ENCODE measurements at places on chromosomes 3 and 15.

GRCh38 chr3:8460815-8461456, 40.7 kb upstream of the LMCD1 start:
- DNase-seq = no peak

DNA sequence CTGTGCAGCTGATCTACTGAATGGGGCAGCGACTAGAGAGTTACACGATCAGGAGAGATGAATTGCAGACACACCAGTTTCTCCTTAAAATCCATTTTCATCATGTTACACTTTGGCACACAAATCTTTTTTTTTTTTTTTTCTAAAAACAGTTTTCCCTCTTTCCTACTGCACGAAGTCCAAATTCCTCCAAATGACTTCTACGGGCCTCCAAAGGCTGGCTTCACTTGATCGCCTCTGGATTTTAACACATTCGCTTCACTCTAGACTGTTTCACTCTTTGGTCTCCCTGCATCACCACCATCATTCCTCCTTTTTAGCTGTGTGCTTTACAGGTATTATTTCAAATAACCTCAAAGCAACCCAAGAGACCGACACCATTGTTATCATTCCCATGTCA, 268.6 kb downstream of the RORA start:
- no peak for DNase-seq

- DNase-seq = no peak
These were observed 50.6 kb downstream of the DGKG start for GRCh38 chr3:186311441-186311840.

DNA sequence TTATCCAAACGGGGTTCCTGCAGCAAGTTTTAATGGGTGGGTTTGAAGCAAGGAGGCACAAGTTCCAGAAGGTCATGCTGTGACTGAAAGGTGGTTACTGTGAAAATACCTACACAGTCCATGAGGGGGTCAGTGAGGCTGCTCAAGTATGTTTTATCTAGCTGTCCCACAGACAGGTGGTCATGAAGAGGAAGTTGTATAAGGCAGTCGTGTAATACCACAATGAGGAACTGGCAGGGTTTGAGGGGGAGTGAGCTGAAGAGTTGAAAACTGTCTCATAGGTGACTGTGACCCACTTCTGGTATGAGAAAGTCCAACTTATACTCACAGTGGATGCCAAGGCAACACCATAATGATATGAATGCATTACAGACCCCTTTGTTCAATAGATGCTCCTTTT, 856.8 kb downstream of the OTOL1 start:
- DNase-seq = no peak

GRCh38 chr15:98745650-98746374, 97.5 kb downstream of the IGF1R start:
- DNase-seq = no peak

- DNase-seq = no peak
These were observed 1.4 kb downstream of the PARP14 start for GRCh38 chr3:122681974-122682409.

DNA sequence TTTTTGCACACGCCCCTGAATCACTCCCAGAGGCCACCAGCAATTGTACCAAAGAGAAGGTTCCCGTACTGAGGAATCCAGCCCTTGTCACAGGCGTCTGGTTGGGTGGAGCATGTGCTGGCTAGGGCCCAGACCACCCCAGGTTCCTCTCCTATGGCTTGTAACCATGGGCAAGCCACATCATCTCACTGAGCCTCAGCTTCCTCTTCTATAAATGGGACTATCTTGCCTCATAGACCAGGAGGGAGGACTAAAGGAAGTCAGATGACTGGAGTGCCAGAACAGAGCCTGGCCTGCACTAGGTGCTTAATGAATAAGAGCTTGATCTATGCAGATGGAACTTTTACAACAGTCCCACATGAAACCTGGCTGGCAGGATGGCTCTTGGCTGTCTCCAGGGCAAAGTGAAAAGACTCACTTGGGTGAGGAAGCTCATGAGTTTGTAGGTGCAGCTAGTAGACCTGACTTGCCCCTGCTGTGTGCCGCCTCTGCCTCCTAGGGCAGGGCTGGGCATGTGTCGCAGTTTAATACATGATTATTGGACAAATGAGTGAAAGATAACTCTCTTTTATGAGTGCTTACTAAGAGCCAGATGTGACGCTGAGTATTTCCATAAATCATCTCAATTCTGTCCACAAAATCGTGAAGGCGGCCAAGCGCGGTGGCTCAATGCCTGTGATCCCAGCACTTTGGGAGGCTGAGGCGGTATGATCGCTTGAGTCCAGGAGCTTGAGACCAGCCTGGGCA, 29.3 kb downstream of the CTSH start:
- no peak for DNase-seq

DNA sequence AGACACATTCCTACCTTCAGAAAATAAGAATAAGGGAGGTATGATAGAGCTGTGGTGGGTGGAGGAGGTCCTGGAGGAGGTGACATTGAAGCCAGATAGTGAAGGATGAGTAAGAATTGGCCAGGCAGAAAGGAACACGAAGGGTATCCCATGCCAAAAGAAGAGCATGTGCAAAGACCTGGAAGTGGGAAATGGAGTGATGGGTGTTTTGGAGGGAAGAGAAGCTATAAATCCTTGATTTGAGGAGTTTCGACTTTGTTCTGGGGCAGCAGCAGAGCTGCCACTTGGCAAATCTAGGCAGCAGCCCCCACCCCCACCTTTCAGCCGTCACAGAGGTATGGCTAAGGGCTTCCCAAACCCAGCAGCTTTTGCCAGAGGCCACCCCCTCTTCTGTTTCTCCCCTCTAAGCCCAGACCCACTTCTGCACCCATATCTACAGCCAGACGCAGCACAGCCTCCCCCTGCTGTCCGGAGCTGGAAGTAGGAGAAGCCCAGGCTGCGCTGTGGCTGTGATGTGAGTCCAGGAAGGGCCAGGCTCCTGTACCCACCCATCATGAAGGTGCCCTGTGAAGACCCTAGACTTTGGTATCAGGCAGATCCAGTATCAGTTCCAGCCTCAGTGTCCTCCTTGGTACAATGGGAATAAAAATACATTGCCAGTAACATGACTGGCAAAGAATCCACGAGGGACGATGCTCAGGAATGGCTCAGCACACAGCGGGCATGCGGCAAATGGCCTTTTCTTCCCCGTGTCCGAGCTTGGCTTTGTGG, 188.7 kb upstream of the LINGO1 start:
- DNase-seq = no peak

DNA sequence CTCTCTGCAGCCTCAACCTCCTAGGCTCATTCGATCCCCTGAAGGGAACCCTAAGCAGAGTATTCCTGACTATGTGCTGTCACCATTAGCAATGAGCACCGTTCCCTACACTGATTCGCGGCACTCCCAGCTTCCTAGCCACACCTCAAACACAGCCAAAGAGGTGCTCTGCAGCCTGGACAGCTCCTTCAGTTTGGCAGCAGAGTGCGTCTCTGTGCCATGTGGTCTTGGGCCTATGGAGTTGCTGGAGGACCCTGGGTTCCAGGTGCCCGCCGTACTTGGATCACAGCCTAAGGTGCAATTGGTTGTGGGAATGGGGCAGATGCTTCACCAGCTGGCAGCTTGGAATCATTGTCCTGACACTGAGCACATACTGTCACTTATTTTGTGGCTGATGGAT, 17.3 kb upstream of the IL12A start:
- no peak for DNase-seq

Measured in activated T-cell treated with anti-CD3 and anti-CD28 coated beads for 1 hour (primary cell).